ENCODE measurements at places on chromosomes 6 and 20. TPM values are rescaled to one million over a fixed set of nuclear protein-coding genes. Genes with fewer than 3 reads are reported as not detected.

DNA sequence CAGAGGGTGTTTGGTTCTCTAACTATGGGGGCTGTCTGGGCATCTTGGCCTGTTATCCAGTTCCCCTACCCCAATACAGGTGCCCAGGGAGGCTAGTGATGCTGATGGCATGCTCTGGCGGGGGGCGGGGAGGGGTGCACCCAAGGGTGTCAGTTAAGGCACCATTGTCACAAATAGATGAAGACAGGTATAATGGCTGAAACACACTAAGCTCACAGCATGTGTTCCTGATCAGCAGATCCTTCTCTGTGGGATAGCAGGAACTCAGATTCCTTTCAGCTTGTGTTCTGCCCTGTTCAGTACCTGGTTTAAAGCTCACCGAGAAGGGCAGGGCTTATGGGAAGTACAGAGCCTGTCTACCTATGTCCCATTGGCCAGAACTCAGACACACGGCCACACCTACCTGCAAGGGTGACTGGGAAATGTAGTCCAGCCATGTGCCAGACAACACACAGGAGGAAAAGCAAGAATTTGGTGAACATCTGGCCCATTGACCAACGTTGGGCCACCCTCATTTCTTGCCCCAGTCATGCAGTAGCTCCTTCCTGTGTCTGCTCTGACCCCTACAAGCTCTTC lies 3.4 kb upstream of the RSPO4 start:
- H3K36me3 ChIP-seq: no peaks in the 10 kb centered on the region
- peaks cover 7% of the 10 kb centered on the region for H3K4me1 ChIP-seq
- H3K4me3 ChIP-seq: no peak overlapping the region
- H3K27me3 ChIP-seq: peaks cover 30% of the 10 kb centered on the region

- no peak overlapping the region for H3K4me3 ChIP-seq
- no peak for DNase-seq
- no peaks in the 10 kb centered on the region for H3K36me3 ChIP-seq
- H3K27ac ChIP-seq: no peak overlapping the region
- no peaks in the 10 kb centered on the region for H3K27me3 ChIP-seq
These were observed 2.2 kb upstream of the SRMS start for GRCh38 chr20:63549679-63550282.

- H3K27ac ChIP-seq: no peak overlapping the region
- H3K4me1 ChIP-seq: no peaks in the 10 kb centered on the region
- H3K4me3 ChIP-seq: no peak overlapping the region
- peaks cover 17% of the 10 kb centered on the region for H3K27me3 ChIP-seq
These were observed 160.5 kb downstream of the TTLL2 start for GRCh38 chr6:167485186-167485978.

GRCh38 chr6:111248789-111249188 lies 161.5 kb downstream of the SLC16A10 start:
- H3K27ac ChIP-seq: no peak overlapping the region
- H3K27me3 ChIP-seq: peaks cover 2% of the 10 kb centered on the region
- no peak overlapping the region for H3K4me3 ChIP-seq
- H3K36me3 ChIP-seq: no peaks in the 10 kb centered on the region

Gene DNMT3B
- total RNA-seq: 1.4 TPM

GRCh38 chr20:56842056-56842455 lies 212.9 kb downstream of the TFAP2C start:
- no peak overlapping the region for H3K4me3 ChIP-seq
- no peak for DNase-seq
- H3K4me1 ChIP-seq: no peaks in the 10 kb centered on the region
- H3K36me3 ChIP-seq: no peaks in the 10 kb centered on the region

GRCh38 chr6:13331516-13332348 lies 3.4 kb upstream of the TBC1D7 start:
- peaks cover 19% of the 10 kb centered on the region for H3K4me1 ChIP-seq
- no peak for DNase-seq
- no peaks in the 10 kb centered on the region for H3K27me3 ChIP-seq

Gene SLC17A2
- total RNA-seq: 0.07 TPM

DNA sequence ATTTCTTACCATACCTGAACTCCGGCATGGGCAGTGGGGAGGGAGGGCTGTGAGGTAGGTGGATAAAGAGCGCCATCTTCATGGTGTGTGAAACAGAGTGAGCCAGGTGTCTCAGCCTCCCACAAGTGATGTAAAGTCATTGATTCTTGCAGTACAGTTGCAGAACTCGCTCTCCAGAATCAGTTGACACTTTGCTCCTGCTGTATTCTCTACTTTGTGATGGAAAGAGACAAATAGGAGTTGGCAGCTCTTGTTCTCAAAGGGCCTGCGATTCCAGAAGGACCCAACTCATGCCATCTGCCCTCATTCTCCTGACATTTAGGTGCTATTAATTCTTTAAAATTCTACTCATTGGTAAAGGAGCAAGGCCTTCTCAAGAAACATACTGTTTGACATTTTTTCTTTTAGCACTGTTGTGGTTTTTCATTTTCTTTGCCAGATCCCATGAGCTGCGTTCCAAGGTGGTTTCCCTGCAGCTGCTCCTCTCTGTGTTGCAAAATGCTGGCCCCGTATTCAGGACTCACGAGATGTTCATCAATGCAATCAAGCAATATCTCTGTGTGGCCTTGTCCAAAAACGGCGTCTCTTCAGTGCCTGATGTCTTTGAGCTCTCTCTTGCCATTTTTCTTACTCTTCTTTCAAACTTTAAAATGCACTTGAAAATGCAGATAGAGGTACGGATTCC lies 49.3 kb downstream of the ARFGEF2 start:
- H3K27me3 ChIP-seq: no peaks in the 10 kb centered on the region
- H3K36me3 ChIP-seq: peaks cover 41% of the 10 kb centered on the region
- H3K4me3 ChIP-seq: no peak overlapping the region
- no peak for DNase-seq

Gene PNLDC1
- total RNA-seq: 0.11 TPM

DNA sequence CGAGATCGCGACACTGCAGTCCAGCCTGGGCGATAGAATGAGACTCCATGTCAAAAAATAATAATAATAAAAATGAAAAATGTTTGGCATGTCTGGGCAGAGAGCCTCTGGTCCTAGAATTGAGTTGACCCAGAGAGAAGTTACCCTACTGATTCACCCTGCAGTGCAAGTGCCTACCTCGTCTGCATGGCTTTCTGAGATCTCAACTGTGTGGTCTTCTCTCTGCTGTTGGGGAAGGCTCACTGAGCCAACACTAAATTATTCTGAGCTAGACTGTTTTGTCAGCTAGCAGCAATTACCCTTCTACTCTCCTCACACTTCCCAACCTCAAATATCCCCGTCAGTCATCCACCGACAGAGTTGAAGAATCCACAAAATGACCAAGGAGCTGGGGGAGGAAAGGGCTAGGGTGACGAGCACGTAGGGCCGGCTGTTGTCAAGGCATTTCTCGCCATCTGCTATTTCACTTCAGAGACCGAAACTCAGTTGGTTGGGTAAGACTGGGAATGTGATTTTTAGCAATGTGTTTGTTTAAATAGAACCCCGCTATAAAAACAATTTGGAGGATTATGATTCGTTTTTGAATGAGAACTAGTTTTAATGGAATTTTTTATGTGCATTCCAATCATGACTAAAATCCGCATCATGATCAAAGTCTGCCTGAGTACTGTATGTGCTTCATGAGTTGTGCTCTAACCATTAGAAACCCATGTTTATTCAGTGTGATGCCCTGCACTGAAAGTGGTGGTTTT lies 9.4 kb downstream of the MAS1 start:
- DNase-seq: no peak
- H3K27ac ChIP-seq: no peak overlapping the region
- no peak overlapping the region for H3K4me3 ChIP-seq
- no peaks in the 10 kb centered on the region for H3K4me1 ChIP-seq

Gene PROKR2
- not detected for total RNA-seq

Gene HAO1
- total RNA-seq: not detected

Gene OVOL2
- total RNA-seq: not detected

DNA sequence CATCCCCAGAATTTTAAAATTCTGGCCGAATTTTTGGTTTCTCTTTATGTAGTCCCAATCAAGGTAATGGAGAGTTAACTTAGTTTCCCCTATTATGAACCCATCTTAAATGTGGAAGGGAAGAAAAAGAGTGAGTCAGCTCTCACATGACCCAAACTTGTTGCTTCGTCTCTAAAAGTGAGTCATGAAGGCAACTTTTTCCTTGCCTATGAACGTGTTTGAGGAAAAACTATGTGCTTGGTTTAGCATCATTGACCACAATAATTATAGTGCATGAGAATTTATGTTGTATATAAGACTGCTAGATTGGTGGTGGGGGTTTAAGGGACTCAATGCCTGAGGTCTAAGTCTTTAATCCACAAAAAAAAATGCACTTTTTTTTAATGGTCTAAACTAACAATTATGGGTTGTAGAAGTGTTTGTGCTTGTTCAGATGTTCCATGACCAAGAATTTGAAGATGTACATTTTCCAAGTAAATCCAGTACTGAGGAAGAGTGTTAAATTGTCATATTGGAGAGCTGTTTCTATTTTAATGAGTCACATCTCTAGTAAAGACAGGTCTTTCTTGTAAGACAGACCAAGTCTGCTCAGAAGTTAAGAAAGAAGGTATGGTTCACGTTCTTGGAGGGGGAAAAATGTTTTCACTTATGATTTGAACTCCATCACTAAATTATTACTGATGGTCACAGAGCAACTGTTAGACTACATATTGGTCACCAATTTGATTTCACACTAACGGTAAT lies 409.9 kb upstream of the MARCKS start:
- no peak overlapping the region for H3K27ac ChIP-seq
- H3K36me3 ChIP-seq: no peaks in the 10 kb centered on the region
- H3K4me1 ChIP-seq: peaks cover 7% of the 10 kb centered on the region
- H3K27me3 ChIP-seq: no peaks in the 10 kb centered on the region

- no peaks in the 10 kb centered on the region for H3K27me3 ChIP-seq
- no peak overlapping the region for H3K4me3 ChIP-seq
- peaks cover 9% of the 10 kb centered on the region for H3K4me1 ChIP-seq
- no peak for DNase-seq
These were observed 58.1 kb upstream of the REV3L start for GRCh38 chr6:111541026-111541681.
